ENCODE measurements at places on chromosomes 6 and 20. TPM values are rescaled to one million over a fixed set of nuclear protein-coding genes. Genes with fewer than 3 reads are reported as not detected.

HCRTR2 gene
- not detected for total RNA-seq

TTK gene
- total RNA-seq, result 173 TPM

MYO6 gene
- total RNA-seq, result 4.1 TPM

CTAGE9 gene
- not detected for total RNA-seq

BNIP5 gene
- not detected for total RNA-seq

SRMS gene
- total RNA-seq, result not detected

LAMA2 gene
- total RNA-seq, result 6.7 TPM

CRISP2 gene
- not detected for total RNA-seq

GSS gene
- 107 TPM for total RNA-seq

LKAAEAR1 gene
- 5.0 TPM for total RNA-seq

STMND1 gene
- total RNA-seq, result not detected

DNA sequence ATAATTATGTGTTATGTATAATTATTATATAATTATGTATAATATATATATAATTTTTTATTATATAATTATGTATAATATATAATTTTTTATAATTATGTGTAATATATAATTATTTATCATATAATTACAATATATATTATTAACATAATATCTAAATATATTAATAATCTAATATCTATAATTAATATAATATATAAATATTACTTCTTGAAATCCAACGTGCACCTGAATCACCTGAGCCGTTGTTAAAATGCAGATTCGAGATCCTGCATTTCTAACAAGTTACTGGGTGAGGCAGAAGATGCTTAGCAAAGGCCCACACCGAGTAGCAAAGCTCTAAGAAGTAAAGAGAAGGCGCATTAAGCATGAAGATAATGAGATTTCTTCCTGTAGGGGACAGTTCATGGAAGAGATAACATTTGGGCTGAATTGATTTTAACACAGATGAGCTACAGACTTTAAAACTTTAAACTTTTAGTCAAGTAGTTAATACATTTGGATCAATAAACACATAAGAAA lies 406.4 kb upstream of the PLCB4 start:
- DNase-seq, result no peak

GRCh38 chr20:32195581-32195980 lies 12.0 kb downstream of the PLAGL2 start:
- DNase-seq, result no peak

GRCh38 chr20:40687384-40688128 lies 1.5 kb downstream of the MAFB start:
- peak; percentile 45 for DNase-seq

DNA sequence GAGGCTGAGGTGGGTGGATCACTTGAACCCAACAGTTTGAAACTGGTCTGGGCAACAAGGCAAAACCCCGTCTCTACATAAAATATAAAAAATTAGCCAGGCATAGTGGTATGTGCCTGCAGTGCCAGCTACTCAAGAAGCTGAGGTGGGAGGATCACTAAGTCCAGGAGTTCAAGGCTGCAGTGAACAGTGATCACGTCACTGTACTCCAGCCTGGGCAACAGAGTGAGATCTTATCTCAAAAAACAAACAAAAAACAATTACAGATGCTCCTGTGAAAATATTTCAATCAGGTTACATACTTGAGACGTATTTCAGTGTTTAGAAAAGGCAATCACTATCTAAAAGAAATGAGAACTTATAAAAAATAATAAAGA lies 33.8 kb downstream of the RANBP9 start:
- no peak for DNase-seq

DNA sequence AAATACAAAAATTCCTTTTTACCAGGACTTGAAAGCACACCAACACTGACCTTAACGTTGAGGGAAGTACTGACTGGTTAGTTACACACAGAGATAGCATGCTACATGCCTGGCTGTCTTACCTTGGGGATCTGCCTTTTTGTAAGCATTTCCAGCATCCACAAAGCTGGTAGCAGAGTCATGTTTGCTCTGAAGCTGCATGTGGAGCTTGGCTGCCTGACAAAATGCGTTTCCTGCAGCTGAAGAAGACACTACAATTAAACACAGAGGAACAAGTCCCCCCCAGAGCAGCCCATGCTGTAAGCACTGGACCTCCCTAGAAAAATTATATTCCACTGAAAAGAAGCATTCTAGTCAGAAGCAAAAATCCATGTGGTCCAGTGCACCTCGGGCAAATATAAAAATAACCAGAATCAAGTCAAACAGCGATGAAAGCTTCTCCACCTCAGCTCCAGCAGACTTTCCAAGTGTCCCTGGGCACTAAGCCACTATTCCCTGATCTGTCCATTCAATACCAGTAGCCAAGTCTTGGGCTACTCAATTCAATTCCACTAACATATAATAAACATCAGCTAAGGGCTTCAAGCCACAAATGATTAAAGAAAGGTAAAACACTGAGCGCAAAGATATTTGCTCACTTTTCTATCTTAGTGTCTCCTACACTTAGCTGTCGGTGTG lies 24.2 kb downstream of the NAPB start:
- no peak for DNase-seq

DNA sequence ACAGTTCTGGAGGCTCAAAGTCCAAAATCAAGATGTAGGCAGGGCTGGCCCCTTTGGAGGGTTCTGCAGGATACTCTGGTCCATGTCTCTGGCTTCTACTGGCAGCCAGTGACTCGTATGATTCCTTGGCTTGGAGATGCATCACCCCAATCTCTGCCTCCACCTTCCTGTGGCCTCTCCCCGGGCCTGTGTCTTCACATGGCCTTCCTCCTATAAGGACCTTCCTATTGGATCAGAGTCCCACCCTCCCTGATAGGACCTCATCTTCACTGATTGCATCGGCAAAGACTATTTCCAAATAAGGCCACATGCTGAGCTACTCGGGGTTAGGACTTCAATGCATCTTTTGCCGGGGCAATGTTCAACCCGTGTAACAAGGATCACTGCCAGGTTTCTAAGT lies 509.0 kb downstream of the CD83 start:
- DNase-seq, result no peak

GRCh38 chr6:130922922-130923321 lies 95.7 kb downstream of the SMLR1 start:
- DNase-seq, result no peak

DNA sequence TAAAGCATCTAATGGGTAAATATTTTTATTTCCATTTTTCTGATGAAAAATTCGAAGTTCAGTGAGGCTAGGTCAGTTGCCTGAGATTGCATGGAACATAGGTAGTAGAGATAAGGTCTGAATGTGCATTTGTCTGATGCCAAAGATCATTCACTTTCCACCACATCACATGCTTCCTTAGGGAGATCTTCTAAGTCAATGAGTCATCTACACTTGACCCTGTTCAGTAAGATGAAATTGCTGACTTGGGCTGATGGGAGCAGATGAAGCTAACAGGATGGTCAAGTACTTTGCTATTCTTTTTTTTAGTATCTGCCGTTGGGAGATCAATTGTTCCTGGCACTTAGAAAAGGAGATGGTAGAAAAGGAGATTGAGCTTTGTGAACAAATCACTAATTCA lies 511.3 kb downstream of the PHF3 start:
- no peak for DNase-seq

DNA sequence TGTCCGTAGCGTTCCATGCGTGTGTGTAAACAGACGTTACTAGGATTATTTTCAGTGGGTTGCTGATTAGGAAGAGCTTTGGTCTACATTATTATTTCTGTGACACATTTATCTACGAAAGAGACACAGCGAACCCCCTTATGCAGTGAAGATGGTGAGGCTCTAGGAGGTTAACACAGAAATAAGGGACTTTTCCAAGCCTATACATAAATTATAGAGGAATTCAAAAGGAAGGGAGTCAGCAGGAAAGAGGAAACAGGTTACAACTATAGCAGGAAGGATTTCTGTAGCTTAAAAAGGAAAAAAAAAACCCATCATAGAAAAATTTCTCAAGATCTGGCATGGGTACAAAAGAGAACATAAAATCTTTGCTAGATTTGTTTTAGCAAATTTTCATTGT lies 12.9 kb upstream of the RPS6KA2 start:
- no peak for DNase-seq

- no peak for DNase-seq
Measured at GRCh38 chr6:156175971-156176421, 601.2 kb upstream of the ARID1B start.

DNA sequence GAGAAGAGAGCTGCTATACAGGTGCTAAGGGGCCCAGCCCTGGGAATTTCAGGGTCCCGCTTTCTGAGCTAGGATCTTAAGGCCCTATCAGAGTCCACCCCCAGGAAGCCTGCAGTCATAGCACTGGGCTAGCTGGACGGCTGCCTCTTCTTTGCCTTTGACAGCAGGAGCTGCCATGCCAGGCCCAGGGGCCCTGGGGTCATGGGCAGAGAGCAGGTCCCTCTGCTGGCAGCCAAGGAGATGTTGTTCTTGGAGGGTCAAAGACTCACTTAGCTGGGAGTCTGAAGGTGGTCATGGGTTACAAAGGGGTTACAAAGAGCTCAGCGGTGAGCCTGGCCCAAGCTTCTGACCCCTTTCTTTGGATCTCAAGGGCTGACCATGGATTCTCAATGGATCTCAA lies 52.7 kb downstream of the RPP21 start:
- no peak for DNase-seq

- no peak for DNase-seq
Measured at GRCh38 chr6:149909701-149910470, 12.0 kb upstream of the RAET1E start.

- peak; percentile 96 for DNase-seq
Measured at GRCh38 chr6:14542670-14543366, 425.2 kb downstream of the CD83 start.

- no peak for DNase-seq
Measured at GRCh38 chr20:31667315-31668285, 29.9 kb downstream of the COX4I2 start.

GRCh38 chr6:3561725-3562124 lies 104.9 kb upstream of the SLC22A23 start:
- no peak for DNase-seq
